Ovary (tissue), 10 donors: ENCODE measurements at places on chromosomes 6 and 20.

GRCh38 chr6:155187994-155188706 is 75.7 kb upstream of the CLDN20 start:
- no peak for DNase-seq

- no peak for DNase-seq
These were observed 246.0 kb upstream of the EXOC2 start for GRCh38 chr6:938916-939315.

DNA sequence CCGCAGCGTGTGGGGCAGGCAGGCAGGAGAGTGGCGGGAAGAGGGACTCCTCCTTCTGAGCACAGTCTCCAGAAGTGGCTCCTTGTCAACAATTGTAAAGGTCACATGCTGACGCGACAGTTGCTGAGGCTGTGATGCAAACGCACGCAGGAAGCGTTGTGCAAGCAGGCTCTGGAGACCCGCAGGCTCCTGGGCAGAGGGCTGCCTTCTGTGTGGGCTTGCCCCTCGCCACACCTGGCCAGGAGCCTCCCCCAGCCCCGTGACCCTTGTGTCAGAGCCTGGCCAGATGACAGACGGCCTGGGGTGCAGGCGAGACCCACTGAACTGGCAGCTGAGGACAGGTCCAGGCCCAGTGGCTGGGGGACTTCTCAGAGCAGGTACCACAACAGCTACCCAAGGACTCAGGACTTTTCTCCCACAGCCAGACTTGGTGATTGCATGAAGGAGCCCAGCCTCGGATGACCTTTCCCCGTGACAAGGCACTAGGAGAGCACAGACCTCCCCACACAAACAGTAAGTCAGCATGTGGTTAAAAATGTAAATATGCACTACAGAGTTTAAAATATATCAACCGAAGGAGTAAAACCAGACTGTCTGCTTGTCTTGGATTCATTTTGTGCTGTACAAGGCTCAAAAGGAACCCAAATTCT is 222.1 kb upstream of the RREB1 start:
- no peak for DNase-seq

DNA sequence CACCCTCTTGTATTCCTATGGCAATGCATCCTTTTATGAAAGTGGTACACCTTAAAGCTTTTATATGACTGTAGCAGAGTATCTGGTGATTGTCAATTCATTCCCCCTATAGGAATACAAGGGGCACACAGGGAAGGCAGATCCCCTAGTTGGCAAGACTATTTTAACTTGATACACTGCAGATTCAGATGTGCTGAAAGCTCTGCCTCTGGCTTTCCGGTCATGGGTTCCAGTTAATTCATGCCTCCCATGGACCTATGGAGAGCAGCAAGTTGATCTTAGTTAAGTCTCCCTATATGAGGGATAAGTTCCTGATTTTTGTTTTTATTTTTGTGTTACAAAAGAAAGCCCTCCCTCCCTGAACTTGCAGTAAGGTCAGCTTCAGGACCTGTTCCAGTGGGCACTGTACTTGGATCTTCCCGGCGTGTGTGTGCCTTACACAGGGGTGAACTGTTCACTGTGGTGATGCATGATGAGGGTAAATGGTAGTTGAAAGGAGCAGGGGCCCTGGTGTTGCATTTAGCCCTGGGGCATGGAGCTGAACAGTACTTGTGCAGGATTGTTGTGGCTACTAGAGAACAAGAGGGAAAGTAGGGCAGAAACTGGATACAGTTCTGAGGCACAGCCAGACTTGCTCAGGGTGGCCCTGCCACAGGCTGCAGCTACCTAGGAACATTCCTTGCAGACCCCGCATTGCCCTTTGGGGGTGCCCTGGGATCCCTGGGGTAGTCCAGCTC is 292.1 kb downstream of the ESR1 start:
- DNase-seq: no peak

GRCh38 chr20:45363611-45364492 is 896 bp downstream of the SYS1 start:
- no peak for DNase-seq

DNA sequence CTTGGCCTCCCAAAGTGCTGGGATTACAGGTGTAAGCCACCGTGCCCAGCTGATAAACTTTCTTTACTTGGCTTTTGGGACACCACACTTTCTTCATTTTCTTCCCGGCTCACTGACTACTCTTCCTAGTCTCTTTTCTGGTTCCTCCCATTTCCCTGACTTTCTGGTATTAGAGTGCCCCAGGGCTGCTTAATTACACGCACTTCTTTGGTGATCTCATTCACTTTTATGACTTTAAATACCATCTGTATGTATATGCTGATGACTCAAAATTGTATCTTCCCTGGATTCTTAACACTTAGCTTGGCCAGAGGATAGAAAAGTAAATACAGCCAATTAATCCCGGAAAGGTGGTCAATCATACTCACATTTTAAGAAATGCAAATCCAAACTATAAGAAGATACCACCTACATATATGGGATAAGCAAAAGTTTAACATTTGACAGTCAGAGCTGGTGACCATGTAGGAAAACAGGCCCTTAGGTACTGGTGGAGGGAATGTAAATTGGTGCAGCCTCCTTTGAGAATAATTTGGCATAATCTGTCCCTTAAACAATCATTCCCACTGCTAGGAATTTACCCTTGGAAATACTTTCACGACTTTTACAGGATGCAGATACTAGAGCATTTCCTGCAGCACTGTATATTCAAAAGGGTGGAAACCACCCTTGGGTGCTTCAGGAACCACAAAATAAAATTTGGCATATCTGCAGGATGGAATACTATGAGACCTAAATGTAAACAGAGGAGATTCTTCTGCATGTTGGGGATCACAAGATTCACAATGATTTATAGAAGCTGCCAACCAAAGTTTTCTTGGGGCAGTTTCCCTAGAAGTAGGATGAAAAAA is 9.4 kb upstream of the NANP start:
- no peak for DNase-seq

DNA sequence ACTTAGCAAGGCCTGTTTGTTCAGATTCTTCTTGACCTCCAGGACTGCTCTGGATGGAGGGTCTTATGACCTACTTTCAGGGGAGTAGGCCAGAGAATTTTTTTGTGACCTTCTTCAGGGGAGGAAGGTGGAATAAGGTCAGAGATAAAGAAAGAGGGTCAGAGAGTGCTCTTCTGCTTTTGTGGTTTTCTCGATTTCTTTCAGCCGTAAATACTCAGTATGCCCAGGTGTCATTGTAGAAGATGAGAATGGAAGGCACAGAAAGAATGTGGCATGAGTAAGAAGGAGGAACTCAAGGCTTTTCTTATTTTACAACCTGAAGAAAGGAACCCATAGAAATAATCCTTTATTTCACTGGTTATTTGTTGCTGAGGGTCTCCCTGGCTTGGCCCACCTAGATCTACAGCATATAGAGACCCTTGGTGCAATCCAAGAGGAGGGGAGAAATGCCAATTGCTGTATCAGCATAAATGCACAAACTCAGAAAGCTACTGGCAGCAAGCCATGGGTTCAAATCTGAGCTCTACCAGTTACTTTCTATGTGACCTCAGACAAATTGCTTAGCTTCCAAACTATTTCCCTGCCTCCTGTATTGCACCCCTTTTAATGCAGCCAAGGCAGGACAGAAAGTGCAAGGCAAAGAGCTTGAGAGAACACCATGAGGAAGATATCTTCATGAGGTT is 68.0 kb downstream of the OLIG3 start:
- no peak for DNase-seq

GRCh38 chr20:38393259-38393658 is 41.9 kb downstream of the SNHG17 start:
- DNase-seq: no peak

GRCh38 chr6:87494761-87495422 is 22.1 kb downstream of the SLC35A1 start:
- no peak for DNase-seq
